ENCODE measurements at places on chromosomes 4 and X. TPM values are rescaled to one million over a fixed set of nuclear protein-coding genes. Genes with fewer than 3 reads are reported as not detected.

- DNase-seq, result no peak
Measured at GRCh38 chrX:148288451-148288850, 212.0 kb upstream of the AFF2 start.

MRPL1 gene
- 34.9 TPM for polyA plus RNA-seq

DNA sequence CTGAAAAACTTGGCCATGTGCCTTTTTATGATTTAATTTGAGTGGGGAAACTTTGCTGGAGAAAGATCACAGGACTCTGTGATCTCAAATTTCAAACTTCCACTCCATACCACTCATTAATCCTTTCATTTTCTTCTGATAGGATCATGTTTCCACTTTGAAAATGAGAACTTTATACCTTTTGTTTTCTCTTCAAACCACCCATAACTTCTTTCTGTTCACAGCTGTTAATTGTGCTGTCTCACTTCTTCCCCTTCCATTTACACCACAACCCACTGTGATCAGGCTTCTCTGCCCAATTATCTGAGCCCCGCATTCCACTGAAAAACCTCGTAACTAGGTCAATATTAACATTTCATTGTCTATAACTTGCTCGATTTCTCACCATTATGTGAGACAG, 47.0 kb upstream of the ARSJ start:
- DNase-seq, result no peak

- DNase-seq, result no peak
Measured at GRCh38 chrX:41785685-41786084, 61.7 kb downstream of the GPR82 start.

VEGFC gene
- polyA plus RNA-seq, result not detected

SSX2B gene
- polyA plus RNA-seq, result not detected

DNA sequence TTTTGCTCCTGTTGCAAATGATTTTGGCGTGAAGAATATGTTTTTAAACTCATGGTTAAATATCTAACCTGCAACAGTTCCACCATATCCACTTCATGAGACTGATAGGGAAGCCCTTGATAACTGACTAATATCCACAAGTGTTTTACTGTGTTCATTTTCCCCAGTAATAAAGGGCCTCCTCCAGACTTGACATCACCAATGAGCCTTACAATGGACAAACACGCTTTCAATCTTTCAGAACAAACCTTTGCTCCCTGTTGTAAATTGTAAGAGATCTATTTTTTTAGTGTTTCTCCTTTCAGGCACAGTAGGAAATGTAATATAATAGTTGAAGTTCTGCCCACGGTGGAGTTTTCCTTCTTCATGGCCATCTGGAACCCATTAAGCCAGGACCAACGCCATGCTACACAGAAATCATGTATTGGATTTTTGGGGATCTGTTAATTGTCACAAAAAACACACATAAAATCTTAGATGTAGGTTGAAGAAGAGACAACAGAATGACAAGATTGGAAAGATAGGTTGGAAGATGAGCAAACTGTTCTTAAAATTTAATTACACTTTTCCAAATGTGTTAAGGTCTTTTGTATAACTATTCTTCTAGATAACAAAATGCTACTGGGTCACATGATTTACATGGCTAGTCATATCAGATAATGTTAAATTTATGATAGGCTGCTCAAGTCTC, 1030.1 kb downstream of the FSTL5 start:
- DNase-seq, result no peak

DNAAF6 gene
- polyA plus RNA-seq, result not detected

- no peak for DNase-seq
Measured at GRCh38 chr4:30948653-30949052, 228.5 kb downstream of the PCDH7 start.
